ENCODE measurements at places on chromosomes 2 and 18.

- no peak overlapping the region for H3K4me3 ChIP-seq
- peak overlapping the region; percentile 44 for H3K27ac ChIP-seq
- H3K4me1 ChIP-seq, result no peaks in the 10 kb centered on the region
- no peaks in the 10 kb centered on the region for H3K36me3 ChIP-seq
Measured at GRCh38 chr18:56975276-56975675, 171.6 kb upstream of the BOD1L2 start.

DNA sequence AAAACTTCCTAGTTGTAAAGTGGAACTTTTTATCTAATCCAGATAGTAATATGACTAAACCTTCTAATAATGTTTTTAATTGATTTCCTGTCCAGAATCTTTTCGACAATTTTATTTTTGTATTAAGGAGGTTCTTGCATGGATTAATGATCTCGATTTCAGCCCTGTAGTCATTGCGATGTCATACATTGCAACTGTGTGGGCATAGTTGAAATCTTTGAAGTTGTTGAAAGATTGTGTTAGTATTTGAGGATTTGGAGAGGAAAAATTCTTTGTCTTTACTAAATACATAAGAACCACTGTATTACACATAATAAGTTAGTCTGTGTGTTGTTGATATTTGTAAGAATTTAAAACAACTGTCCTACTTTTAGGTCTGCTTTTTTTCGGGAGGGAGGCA, 31.1 kb downstream of the ACSL3 start:
- peaks cover 6% of the 10 kb centered on the region for H3K36me3 ChIP-seq
- no peak overlapping the region for H3K27ac ChIP-seq
- no peak overlapping the region for H3K4me3 ChIP-seq
- H3K27me3 ChIP-seq, result no peaks in the 10 kb centered on the region
- H3K4me1 ChIP-seq, result peaks cover 53% of the 10 kb centered on the region

DNA sequence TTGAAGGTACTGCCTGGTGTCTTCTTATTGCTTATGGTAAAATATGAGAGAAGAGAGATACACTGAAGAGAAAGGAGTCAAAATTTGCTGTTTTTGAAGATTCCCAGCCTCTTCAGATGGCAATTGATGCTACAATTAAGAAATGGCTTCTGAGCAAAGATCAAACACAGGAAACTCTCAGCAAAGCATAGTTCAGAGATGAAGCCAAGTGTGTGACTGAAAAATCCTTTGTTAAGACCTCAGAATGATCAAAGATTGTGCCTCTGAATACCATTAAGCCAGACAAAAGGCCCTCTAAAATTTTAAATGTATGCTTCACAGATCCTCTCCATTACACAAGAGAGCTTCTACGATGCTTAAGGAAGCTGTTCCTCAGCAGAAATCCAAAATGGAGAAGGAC, 216.3 kb downstream of the UXS1 start:
- no peak for DNase-seq
- H3K4me1 ChIP-seq, result no peaks in the 10 kb centered on the region
- no peak overlapping the region for H3K27ac ChIP-seq
- no peak overlapping the region for H3K4me3 ChIP-seq

GRCh38 chr2:37907501-37908225, 17.4 kb upstream of the RMDN2 start:
- no peaks in the 10 kb centered on the region for H3K27me3 ChIP-seq
- H3K36me3 ChIP-seq, result no peaks in the 10 kb centered on the region
- H3K27ac ChIP-seq, result no peak overlapping the region

DNA sequence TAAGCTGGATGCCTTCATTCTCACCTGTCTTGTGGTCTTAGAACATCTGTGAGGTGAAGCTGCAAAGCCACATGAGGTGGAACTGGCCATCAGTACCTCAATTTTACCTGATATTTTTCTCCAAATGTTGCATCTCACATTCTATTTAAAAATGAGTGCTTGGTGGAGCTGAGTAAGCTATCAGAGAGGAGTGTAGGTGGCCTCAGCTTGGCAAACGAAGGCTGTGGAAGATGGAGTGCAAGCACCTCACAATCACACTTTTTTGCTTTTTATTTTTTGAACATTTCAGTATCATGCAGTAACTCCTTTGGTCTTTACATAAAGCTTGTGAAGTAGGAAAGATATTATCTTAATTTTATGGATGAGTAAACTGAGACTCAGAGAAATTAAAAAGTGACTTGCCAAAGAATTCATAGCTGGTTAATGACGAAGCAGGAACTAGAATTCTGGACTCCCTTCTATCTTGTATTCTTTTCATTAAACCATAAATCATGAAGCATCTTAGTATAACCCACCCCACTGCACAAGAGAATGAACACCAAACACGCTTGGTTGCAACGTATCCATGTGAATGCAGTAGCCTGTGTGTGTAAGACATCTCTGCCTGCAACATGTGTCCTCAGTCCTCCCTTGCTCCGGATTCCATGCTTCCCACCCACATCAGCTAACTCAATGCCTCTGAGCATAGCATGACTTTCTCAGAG, 27.2 kb downstream of the C2orf49 start:
- no peak overlapping the region for H3K27ac ChIP-seq
- peaks cover 2% of the 10 kb centered on the region for H3K36me3 ChIP-seq
- H3K4me3 ChIP-seq, result no peak overlapping the region

DNA sequence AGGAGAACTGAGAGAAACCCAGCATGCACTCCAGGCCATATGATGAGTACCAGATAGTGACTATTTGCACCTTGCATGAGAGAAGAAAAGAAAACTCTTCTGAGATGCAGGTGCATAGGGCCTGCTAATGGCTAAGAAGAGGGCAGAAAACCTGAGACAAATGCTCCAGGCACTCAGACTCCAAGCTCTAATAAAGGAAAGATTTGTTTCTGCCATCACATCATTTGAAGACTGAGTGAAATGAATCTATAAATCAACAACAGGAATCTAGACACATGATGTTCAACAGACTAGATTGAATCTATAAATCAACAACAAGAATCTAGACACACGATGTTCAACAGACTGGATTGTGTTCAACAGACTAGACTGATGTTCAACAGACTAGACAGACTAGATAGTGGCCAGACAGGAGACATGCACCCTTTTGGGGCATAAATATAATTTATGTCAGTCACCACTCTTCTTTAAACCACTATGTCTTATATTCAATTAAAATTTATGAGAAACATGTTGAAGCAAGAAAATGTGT, 482.7 kb upstream of the UBE2E3 start:
- DNase-seq, result no peak
- peaks cover 3% of the 10 kb centered on the region for H3K36me3 ChIP-seq
- H3K4me1 ChIP-seq, result no peaks in the 10 kb centered on the region

GRCh38 chr2:216687646-216688045, 7.7 kb downstream of the IGFBP5 start:
- DNase-seq, result no peak
- H3K27ac ChIP-seq, result no peak overlapping the region
- peaks cover 3% of the 10 kb centered on the region for H3K36me3 ChIP-seq
- H3K4me1 ChIP-seq, result peaks cover 60% of the 10 kb centered on the region
- H3K27me3 ChIP-seq, result no peaks in the 10 kb centered on the region

- no peak overlapping the region for H3K27ac ChIP-seq
- H3K4me1 ChIP-seq, result peaks cover 31% of the 10 kb centered on the region
- DNase-seq, result no peak
Measured at GRCh38 chr2:207035875-207036274, 96.6 kb downstream of the CPO start.

DNA sequence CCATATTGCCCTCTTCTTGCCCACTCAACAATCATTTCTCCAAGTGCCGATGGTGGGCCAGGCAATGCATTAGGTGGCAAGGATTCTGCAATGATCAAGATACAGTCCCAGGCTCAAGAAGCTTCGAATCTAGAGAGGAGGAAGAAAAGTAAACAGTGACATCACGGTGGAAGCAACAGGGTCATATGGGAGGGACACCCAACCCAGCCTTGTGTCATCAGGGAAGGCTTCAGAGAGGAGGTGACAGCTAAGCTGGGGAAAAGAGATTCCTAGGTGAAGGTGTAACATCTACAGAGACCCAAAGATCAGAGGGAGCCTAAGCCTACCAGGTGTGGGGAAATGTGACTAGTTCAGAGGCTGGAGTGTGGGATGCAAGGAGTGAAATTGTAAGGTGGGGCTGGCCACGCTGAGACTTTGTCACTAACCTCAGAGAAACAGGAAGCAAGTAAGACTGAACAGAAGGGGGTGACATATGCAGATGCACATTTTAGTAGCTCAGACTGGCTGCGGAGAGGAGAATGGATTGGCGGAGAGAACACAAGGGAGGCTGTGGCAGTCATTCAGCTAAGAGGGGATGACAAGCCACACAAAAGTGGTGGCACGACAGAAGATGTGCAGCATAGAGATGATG, 104.9 kb downstream of the ANKRD44 start:
- no peaks in the 10 kb centered on the region for H3K27me3 ChIP-seq
- H3K27ac ChIP-seq, result peak overlapping the region; percentile 81
- H3K4me3 ChIP-seq, result no peak overlapping the region
- DNase-seq, result no peak

GRCh38 chr2:64327510-64328414, 126.2 kb upstream of the LGALSL start:
- H3K27me3 ChIP-seq, result no peaks in the 10 kb centered on the region
- H3K4me3 ChIP-seq, result no peak overlapping the region
- H3K4me1 ChIP-seq, result peaks cover 35% of the 10 kb centered on the region
- peak overlapping the region; percentile 81 for H3K27ac ChIP-seq
- no peak for DNase-seq
- no peaks in the 10 kb centered on the region for H3K36me3 ChIP-seq

DNA sequence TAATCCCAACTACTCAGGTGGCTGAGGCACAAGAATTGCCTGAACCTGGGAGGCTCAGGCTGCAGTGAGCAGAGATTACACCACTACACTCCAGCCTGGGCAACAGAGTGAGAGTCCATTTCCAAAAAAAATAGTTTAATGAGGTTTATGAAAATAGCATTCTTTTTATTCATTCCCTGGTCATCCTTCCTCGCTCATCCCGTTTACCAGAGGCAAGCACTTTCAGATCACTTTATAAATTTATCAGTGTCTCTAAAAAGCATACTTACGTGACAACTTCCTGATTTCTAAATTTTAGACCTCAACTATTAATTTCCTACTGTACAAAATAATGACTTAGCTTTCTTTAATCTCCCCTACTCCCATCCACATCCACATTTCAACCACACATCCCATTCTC, 864.8 kb downstream of the EPHA4 start:
- no peak overlapping the region for H3K27ac ChIP-seq
- H3K27me3 ChIP-seq, result no peaks in the 10 kb centered on the region
- no peaks in the 10 kb centered on the region for H3K36me3 ChIP-seq
- DNase-seq, result no peak
- H3K4me1 ChIP-seq, result peaks cover 29% of the 10 kb centered on the region

DNA sequence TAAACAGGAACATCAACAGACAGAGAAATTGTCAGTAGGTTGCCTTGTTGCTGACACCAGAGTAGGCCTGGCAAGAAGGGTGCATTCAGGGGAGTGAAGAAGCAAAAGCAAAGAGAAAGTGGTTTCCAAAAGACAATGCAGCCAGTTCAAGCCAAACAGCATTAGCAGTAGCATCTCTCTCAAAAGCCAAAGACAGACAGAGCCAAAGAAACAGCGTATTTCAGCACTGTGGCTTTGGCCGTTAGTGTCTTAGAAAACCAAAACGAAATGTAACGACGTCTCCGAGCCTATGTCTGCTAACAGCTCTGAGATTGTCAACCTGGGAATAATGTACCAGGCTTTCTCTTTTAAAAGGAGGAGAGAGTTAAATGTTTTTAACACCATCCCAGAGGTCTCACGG, 178.6 kb downstream of the NRP2 start:
- DNase-seq, result no peak
- H3K27me3 ChIP-seq, result no peaks in the 10 kb centered on the region
- H3K4me3 ChIP-seq, result no peak overlapping the region
- H3K4me1 ChIP-seq, result no peaks in the 10 kb centered on the region

DNA sequence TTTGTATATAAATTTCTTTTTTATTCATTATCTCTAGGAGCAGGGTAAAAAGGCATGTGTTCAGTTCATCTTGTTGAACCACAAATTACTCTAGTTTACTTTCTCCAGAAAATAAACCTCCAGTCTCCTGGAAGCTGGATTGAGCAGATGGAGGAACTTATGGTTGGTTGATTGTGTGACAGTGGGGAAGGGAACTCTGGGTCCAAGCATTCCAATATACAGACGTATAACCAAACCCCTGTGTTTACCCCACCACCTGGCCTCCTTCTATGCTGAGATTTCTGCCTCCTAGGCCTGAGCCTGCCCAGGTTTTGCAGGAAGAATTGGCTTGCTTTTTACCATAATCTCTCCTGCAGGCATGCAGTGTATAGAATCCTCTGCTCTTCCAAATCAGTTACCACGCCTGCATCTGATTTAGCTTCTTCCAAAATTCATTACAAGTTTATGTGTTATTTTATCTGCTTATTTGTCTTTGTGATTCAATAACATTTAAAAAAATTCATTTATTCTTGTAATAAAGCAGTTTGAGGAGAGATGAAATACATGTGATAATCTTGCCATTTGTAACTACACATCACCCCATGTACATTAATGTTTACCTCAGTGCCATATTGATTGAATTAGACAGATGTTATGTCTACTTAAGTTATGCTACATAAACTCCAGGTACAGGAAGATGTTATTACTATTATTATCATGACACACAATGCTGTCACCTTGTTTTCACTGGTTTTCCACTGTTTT, 2.5 kb upstream of the RAB27B start:
- no peak overlapping the region for H3K27ac ChIP-seq
- peaks cover 12% of the 10 kb centered on the region for H3K4me1 ChIP-seq
- no peaks in the 10 kb centered on the region for H3K36me3 ChIP-seq
- peaks cover 18% of the 10 kb centered on the region for H3K27me3 ChIP-seq
- no peak for DNase-seq

DNA sequence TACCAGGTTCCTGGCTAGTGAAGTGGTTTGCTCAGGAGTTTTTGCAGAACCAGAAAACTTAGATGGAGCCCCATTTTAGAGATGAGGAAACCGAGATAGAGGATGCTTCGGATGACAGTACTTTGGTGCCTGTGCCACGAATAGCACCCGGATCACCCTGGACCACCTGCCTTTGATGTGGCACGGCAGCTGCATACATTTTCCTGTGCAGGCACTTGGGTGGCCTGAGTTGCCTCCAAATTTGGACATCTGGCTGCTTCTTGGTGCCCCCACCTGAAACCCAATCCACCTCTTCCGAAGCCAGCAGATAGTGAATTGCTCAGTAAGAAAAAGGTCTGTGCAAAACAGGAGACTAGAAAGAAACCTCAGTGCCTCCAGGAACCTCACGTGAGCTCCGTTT, 140.6 kb upstream of the ID2 start:
- no peak overlapping the region for H3K4me3 ChIP-seq
- peaks cover 18% of the 10 kb centered on the region for H3K4me1 ChIP-seq
- H3K27ac ChIP-seq, result peak overlapping the region; percentile 84
- no peak for DNase-seq
- no peaks in the 10 kb centered on the region for H3K27me3 ChIP-seq

- H3K27ac ChIP-seq, result no peak overlapping the region
- H3K4me1 ChIP-seq, result no peaks in the 10 kb centered on the region
- no peak overlapping the region for H3K4me3 ChIP-seq
- no peaks in the 10 kb centered on the region for H3K27me3 ChIP-seq
- DNase-seq, result no peak
- no peaks in the 10 kb centered on the region for H3K36me3 ChIP-seq
Measured at GRCh38 chr2:229175497-229175863, 95.6 kb downstream of the PID1 start.

All from neural crest cell (in vitro differentiated cells).